ENCODE measurements at places on chromosomes 3 and 15.

DNA sequence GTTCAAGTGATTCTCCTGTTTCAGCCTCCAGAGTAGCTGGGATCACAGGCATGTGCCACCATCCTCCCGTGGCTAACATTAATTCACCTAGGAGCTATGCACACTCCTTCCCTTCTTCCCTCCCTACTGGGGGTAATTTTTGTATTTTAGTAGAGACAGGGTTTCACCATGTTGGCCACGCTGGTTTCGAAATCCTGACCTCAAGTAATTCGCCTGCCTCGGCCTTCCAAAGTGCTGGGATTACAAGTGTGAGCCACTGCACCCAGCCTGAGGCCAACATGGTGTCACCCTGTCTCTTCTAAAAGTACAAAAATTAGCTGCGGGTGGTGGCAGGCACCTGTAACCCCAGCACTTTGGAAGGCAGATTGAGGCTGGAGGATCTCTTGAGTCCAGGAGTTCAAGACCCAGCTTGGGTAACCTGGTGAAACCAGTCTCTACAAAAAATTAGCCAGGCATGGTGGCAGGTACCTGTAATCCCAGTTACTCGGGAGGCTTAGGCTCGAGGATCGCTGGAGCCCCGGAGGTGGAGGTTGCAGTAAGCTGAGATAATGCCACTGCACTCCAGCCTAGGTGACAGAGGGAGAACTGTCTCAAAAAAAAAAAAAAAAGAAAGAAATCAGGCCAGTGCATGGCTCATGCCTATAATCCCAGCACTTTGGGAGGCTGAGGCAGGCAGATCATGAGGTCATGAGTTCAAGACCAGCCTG is 6.1 kb downstream of the RNU5B-1 start:
- no peak for DNase-seq

DNA sequence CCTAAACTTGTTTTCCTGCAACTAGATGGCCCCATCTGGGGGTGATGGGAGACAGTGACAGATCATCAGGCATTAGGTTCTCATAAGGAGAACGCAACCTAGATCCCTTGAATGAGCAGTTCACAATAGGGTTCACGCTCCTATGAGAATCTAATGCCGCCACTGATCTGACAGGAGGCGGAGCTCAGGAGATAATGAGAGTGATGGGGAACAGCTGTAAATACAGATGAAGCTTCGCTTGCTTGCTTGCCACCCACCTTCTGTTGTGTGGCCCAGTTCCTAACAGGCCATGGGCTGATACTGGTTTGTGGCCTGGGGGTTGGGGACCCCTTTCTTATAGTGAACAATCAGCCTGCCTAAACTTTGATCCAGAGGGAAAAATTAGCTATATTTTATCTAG is 15.2 kb upstream of the C3orf49 start:
- no peak for DNase-seq

GRCh38 chr15:25246641-25247406 is 192.0 kb downstream of the UBE3A start:
- DNase-seq, result no peak

- DNase-seq, result no peak
These were observed 54.1 kb downstream of the LPP start for GRCh38 chr3:188207941-188208515.

DNA sequence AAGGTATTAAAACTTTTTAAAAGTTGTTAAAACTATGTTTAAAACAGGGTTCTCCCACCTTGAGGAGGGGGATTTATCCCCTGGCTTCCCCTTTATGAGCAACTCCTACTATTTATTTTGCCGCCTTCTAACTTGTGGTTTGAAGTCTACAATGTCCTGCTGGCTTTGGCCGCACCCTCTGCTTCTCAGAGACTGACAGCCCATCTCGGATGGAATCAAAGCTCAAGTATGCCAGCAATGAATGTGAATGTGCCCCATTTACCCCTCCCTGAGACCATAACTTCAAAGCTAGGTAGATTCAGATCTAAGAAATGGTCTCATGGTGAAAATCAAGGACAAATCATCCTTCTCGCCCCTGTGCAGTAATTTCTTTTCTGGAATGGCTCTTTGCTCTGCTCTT is 10.3 kb downstream of the ZBTB38 start:
- DNase-seq, result no peak

DNA sequence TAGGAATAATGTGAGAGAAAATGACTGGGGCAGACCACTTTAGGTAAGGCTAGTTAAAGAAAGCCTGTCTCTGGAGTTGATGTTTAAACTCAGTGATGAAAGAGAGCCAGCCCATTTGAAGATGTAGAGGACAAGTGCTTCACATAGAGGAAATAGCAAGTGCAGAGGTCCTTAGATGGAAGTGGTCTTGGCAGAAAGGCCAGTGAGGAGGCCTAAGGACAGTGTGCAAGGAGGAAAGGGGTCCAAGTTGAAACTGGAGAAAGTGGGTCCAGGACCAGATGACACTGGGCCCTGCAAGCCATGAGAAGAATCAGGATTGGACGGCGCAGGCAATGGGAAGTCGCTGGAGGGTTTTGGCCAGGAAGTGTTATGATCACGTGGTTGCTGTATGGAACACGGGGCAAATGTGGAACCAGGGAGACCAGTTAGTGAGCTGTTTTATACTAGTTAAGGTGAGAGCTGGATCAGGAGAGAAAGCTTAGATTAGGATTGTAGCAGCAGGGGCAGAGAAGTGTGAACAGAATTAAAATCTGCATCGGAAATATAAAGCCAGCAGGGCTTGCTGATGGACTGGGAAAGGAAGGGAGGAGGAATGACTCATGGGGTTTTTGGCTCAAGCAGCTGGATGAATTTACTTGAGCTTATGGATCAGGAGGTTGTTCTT is 48.0 kb upstream of the SCAANT1 start:
- DNase-seq, result no peak

DNA sequence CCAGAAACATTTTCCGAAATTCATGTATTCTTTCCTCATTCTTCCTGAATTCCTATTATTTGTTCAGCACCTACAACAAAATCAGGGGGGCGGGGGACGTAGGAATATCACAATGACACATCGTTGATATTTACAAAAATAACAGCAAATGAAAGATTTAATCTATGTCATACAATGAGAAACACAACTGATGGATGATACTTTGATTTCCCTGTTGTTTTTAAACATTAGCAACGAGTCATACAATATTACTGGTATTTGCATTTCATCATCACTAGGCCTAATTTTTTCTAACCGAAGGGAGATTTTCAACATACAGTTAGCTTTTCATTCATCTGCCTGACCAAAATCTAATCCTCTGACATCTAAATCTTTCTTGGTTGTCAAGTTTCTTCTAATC is 45.3 kb upstream of the INO80 start:
- DNase-seq, result no peak

- no peak for DNase-seq
These were observed 311.5 kb downstream of the RORA start for GRCh38 chr15:60917461-60918145.

- DNase-seq, result no peak
These were observed 19.7 kb downstream of the GPR171 start for GRCh38 chr3:151183265-151183671.

- no peak for DNase-seq
These were observed 340.5 kb upstream of the SATB1 start for GRCh38 chr3:18765662-18766061.

GRCh38 chr3:44237161-44237560 is 4.5 kb upstream of the TOPAZ1 start:
- no peak for DNase-seq

GRCh38 chr3:112829046-112829445 is 17.6 kb downstream of the CD200R1L start:
- no peak for DNase-seq

GRCh38 chr3:90052425-90052950 is 945.1 kb downstream of the EPHA3 start:
- DNase-seq, result no peak

DNA sequence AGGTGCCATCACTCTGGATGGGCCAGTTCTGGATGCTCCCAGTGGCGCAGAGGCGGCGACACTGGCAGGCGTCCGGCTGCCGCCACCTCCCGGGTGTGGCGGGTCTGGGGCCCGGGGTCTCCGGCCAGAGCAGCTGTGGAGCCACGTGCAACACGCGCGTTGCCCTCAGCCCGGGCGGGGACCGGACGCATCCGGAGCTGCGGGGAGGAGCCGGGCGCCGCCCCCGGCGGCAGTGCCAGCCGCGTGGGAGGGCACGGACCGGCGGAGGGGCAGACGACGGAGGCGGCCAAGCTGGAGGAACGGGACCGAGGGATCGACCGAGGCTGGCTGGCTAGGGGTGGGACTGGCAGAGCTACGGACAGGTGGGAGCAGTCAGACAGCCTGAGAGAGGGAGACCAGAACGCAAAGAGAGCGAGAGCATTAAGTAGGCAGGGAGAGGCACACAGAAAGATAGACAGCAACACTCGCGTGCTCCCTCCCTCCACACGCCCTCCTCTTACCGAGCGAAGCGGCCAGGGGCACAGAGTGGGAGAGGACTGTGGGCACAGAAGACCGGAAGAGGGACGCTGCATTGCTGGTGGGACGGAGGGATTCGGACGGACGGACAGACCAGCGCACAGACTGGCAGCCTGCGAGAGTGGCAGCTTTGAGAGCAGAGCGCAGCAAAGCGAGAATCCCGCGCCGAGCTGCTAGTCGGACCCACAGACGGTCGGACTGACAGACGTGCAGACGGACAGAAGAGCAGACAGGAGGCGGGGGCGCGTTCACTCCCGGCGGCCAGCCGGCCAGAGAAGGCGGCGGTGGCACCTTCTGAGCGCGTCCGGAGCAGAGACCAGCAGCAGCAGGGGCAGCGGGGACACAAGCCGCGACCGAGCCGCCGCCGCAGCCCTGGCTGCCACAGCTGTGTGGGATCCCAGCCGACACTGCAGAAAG is at the start of gene ARPP21:
TSS of gene ARPP21 (plus strand) at position 272 of the 933 bp plus-strand sequence. CDS start 42,227 bp downstream, outside the sequence.
- no peak for DNase-seq

GRCh38 chr3:188097791-188098190 is 56.2 kb upstream of the LPP start:
- no peak for DNase-seq

DNA sequence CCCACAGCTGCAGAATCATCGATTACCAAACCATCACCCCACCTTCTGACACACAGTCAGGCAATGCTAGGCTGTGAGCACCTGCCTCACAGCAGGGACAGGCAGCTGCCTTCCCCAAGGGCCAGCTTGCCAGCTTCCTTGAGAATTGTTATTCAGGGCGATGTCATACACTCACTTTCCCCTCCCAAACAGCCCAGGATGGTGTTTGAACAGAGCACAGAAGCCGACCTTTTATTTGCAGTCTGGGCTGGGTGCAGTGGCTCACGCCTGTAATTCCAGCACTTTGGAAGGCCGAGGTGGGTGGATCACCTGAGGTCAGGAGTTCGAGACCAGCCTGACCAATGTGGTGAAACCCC is 84.5 kb upstream of the HERC1 start:
- DNase-seq, result no peak

GRCh38 chr15:68593828-68594532 is 15.2 kb downstream of the CORO2B start:
- DNase-seq, result no peak

DNA sequence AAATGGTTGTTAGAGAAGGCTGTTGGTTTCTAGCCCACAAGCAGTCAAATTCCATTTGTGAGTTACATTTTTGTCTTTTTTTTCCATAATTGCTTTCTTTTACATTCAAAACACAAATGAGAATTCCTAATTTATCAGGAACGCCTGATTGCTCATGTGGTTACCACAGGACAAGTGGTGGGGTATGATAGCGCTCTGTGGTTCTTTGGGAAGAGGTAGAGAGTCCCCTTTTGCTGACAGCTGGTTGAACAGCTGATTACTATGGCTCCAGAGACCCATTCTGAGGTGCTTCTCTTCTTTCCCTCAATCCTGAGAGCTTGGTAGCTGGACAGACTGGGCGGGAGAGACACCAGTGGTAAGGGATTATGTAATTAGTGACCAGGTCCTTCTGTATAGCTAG is 24.4 kb downstream of the CNOT10 start:
- DNase-seq, result no peak

- no peak for DNase-seq
These were observed 733 bp downstream of the RNF111 start for GRCh38 chr15:58988006-58988785.

- no peak for DNase-seq
These were observed 54.6 kb upstream of the STXBP5L start for GRCh38 chr3:120853416-120853815.

DNA sequence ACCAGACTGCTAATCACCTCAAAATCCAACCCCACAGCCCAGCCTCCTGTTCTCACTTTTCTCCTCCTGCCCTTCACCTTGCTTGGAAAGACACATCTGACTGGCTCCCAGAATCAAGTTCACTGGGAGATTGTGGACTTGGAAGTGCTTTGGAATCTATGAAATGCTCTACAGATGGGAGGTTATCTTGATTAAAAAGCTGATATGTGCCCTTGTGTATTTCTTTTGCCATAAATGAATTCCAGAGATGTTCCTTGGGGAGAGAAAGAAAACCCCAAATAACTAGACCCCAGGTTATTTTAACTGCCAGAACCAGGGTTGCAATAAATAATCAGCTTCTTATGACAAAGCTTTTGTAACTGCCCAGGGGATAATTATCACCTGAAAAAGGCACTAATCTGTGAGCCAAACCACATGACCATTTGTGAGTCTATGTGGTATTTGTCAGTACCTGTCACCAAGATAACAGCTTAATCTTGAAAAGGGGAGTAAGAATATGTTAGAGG is 21.7 kb upstream of the ARHGEF3 start:
- no peak for DNase-seq

GRCh38 chr3:127750226-127751031 is 71.9 kb downstream of the MGLL start:
- DNase-seq, result peak; percentile 83

- DNase-seq, result no peak
These were observed 15.3 kb upstream of the STRIT1 start for GRCh38 chr3:155308831-155309230.

GRCh38 chr3:119819806-119820205 is 37.9 kb downstream of the NR1I2 start:
- no peak for DNase-seq

DNA sequence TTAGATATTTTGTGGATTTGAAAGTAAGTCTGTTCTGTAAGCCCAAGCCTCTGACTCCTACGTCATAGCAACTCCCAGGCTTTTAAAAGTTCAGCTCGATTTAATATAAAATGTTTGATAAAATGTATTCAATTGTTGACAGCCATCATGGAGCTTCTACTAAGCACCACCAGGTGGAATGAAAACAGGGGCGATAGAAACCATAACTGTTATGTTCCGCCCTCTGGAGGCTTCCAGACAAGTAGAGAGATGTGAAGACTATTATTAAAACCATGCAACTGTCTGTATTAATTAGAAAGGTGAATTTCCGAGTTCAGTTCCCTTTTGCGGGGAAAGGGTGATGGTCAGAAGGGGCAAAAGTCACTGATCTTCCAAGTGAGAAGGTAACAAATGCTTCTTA is 292.2 kb downstream of the NR2F2 start:
- no peak for DNase-seq

DNA sequence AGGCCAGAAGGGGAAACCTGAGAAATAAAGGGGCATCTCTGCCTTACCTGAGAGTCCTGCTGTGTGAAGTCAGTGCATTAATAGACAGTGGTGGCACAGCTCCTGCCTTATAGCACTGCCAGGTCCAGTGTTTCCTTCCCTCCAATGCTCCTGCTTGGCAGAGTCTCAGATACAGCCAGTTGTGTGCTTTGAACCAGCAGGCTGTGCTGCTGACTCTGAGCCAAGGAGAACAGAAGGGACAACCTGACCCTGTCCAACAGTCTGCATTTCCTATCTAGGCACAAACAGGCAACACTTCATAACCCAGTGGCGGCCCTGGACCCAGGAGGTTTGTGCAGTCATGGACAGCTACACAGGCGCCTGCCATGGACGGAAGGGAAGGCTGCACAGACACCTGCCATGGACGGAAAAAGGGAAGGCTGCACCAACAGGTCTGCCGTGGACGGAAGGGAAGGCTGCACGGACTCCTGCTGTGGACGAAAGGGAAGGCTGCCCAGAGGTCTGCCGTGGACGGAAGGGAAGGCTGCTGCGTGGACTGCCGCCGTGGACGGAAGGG is 33.9 kb upstream of the PLXNA1 start:
- no peak for DNase-seq
